Memory B cell (primary cell): ENCODE measurements at places on chromosomes 12 and 14.
A peak's percentile ranks its signal among the peaks of the same experiment; 100 is the strongest.

GRCh38 chr12:86838711-86839110 is 582.5 kb upstream of the MGAT4C start:
- DNase-seq, result no peak

DNA sequence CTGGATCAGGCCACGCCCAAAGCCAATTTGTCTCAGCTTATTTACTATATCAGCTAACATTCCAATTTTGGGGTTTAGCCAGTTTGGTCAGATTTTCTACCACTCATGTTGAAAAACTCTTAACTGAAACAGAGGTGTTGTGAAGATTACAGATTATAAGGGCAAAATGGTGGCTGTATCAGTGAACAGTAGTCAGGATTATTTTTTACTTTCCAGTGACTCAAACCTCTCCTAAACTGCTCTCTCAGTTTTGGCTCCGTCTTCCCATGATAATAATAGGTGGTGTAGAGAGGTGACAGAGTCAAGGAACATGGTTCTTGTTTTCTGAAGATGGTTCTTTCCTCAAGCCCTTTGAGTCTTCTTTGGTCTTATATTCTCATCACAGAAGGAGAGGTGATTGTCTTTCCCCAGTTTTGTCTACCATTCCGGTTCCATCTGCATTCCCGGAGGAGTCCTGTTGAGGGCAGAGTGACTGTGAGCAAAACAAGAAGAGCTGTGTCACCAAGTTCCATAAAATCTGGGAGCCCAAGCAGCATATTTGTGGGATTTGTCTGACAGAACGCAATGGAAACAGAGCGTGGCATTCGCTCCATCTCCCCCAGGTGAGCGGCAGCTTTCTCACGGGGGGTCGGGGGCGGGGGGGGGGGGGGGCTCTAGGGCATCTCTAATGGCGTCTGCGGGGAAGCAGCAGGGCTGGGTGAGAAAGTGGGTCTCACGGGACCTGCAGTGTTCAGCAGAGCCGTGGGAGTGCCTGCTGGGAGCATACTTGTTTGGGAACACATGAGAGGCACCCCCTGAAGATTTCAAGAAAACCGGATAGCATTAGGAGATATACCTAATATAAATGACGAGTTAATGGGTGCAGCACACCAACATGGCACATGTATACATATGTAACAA is 59.1 kb downstream of the TBC1D30 start:
- DNase-seq, result no peak

GRCh38 chr14:89427426-89428172 is 10.6 kb upstream of the FOXN3 start:
- no peak for DNase-seq

GRCh38 chr12:54478270-54478669 is 4.9 kb upstream of the GTSF1 start:
- DNase-seq, result no peak

GRCh38 chr14:103206836-103207387 is 83.7 kb downstream of the TNFAIP2 start:
- DNase-seq, result no peak

- DNase-seq, result no peak
These were observed 751 bp upstream of the HRK start for GRCh38 chr12:116881877-116882507.

GRCh38 chr14:88010331-88010730 is 5.4 kb downstream of the GPR65 start:
- DNase-seq, result no peak

DNA sequence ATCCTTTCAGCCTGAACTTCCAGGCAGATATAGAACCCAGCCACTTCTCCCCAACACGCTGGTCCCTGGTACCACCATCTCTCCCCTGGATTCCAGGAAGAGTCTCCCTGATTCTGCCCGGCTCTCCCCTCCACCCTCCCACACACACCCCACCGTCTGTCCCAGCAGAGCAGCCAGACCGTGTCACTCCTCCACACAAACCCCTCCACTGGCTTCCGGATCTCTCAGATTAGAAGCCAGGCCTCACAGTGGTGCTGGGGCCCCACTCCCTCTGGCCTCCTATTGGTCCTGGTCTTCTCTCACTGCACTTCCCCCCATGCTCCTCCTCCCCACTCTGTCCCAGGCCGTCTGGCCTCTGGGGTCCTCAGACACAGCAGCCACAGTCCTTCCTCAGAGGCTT is 52.4 kb upstream of the CDKN3 start:
- DNase-seq, result no peak

DNA sequence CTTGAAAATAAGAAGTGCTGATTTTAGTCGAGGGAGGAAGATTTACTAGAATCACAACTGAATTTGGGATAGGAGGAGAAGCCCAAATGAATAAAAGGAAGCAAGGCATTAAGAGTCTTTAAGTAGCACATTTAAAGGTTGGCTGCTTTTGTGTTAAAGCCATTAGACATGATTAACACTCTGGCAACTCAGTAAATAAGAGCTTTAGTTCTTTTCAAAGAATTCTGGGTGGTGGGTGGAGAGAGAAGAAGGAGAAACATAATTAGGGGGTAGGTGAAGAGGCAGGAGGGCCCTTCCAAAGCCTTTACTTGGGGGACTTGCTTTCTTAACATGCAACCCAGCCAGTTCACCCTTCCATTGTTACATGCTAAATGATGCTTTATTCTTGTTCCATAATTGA is 284.6 kb upstream of the SEL1L start:
- DNase-seq, result no peak

GRCh38 chr12:95966287-95966870 is 23.2 kb downstream of the AMDHD1 start:
- DNase-seq, result no peak

DNA sequence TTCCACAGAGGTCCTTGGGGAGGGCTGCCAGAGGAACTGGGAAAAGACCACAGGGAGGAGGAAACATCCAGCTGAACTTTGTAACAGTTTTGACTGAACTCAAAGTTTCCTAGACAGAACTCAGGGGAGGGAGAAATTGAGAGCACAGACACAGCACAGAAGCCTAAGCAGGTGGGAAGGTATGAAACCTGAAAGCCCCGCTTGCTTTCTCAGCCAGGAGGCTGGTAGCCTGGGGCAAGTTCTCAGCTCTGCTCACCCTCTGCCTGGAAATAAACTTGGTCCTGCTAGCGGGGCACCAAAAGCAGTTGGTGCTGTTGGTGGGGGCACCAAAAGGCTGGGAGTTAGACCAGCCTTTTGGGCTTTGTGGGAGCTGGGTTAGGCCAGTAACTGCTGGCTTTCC is 25.9 kb upstream of the OR4E1 start:
- DNase-seq, result no peak

DNA sequence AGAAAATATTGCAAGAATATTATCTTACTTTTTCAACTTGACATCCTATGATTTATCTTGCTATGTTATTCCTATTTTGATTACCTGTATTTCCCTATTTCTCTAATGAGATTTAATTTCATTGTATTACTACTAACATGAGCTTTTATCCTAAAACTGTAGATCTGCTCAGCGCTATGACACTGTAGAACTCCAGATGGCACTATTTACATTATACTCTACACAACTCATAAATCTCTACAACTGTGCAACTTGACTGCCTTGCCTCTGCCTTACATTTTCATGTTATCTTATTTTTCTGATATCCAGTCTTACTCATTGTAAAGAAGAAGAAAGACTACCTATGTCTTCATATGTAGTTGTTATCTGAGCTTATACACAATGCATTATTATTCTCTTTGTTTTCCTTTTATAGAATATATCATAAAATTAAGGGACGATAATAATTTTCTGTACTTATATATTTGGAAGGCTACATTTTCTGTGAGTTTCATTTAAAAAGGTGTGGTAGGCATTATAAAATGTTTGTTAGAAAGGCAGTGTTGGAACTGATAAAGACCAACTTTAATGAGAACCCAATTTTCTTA is 24.1 kb downstream of the NUP37 start:
- DNase-seq, result no peak

DNA sequence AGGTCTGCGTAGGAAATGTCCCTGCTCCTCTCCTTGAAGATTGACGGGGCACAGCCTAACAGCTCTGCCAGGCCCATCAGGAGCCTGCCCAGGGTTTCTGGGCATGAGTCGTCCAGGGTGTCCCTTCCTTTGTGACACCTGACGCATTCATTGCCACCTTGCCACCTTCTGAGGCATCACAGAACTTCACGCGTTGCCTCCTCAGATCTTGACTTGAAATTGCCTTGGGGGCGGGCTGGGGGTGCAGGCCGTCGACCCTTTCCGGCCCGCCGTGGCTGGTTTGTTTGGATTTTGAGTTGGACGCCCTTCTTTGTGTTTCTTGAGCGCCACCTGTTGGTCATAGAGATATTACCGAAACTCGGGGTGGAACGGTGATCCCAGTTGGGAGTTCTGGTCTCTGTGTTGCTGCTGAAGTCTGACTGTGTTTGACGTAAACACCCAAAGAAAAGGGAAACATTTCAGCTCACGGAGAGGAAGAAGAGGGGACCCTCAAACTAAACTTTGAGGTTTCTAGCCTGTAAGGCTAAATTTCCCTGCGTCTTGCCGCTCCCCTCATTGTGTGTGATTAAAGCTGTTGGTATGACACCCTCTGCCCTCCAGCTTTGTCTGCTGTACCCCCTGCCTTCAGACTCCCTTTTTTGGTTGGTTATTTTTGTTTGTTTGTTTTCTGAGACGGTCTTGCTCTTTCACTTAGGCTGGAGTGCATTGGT is 44.6 kb downstream of the MLXIP start:
- peak; percentile 77 for DNase-seq

- no peak for DNase-seq
These were observed 10.1 kb downstream of the MLF2 start for GRCh38 chr12:6742834-6743233.

GRCh38 chr12:120000556-120000955 is 11.5 kb downstream of the BICDL1 start:
- no peak for DNase-seq
